ENCODE measurements at places on chromosomes 2 and 18. TPM values are rescaled to one million over a fixed set of nuclear protein-coding genes. Genes with fewer than 3 reads are reported as not detected.

Gene UGT1A10
- polyA plus RNA-seq = 6.6 TPM

DNA sequence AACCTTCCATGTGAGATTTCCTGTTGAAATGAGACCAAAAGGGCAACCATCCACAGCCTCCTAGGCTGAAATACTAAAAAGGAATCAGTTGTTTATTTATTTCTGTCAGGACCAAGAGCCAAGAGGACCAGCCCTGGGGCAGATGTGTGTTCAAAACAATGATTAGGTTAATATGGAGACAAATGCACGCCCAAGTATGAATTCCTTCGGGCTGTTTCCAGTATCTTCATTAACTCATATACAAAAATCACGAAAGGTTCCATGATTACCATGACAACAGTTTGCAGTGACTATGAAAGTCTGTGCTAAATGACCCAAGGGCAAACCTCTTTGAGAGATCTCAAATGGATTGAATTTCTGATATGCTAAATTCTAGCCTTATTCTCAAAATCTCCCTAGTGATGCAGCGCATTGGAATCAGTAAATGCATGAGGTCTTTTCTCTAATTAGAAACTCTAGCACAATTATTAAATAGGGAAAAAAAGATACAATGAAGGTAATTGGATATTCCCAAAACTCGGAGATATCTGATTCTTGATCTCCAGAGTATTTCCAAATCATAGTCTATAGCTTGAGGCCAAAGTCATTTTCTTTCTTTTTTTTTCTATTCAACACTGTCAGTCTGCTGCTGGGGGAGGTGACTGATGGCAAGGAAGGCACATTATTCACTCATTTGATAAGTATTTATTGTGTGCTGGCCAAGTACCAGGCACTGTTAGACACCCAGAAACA is 35.6 kb downstream of the VIT start:
- no peak for DNase-seq

GRCh38 chr18:36849288-36850006 is 20.5 kb downstream of the KIAA1328 start:
- no peak for DNase-seq

- DNase-seq = no peak
Observed at GRCh38 chr2:62343636-62344337, 147.9 kb downstream of the B3GNT2 start.

DNA sequence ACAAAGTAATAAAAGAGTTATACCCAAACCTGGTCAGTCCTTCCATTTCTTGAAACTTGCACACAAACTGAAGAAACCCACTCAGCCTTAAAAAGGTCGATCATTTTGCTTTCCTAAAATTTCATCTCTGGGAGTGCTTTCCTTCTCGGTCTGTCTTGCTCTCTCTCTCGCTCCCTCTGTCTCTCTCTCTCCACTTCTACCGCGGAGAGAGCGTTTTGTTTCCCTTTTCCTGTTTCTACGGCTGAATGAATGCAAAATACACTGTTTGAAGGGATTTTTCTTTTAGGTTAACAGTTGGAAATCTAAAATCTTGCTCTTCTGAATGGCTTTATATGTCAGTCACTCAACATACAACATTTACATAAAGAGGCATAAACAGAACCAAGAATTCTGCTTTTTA is 424.2 kb downstream of the TGIF1 start:
- no peak for DNase-seq

Gene OTOF
- not detected for polyA plus RNA-seq

GRCh38 chr2:134712736-134713135 is 6.1 kb downstream of the TMEM163 start:
- DNase-seq = no peak
